ENCODE measurements at places on chromosomes 5 and 9.

- DNase-seq: no peak
These were observed 17.9 kb downstream of the ZNF462 start for GRCh38 chr9:106880863-106881262.

GRCh38 chr9:84677080-84677479, 7.6 kb downstream of the NTRK2 start:
- DNase-seq: no peak

DNA sequence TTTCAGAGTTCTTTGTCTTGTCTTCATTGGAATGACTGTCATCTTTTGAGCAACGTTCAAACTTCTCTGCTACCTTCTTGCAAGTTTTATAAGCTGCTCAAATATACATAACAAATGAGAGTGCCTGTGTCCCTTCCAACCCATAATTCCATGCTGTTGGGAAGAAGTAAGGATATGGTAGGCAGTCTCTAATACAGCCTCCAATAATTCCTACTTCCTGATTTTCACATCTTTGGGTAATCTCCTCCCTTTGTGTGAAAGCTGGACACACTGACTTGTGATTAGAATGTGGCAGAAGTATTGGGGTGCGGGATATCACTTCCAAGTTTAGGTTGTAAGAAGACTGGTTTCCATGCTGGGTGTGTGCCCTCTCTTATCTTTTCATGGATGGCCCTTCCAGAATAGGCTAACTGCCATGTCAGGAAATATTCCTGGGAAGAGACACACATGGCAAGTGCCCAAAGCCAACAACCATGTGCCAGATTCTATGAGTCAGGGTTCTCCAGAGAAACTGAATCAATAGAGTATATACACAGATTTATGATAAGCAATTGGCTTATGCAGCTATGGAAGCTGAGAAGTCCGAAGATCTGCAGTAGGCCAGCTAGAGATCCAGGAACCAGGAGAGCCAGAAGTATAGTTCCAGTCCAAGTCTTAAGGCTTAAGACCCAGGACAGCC, 531.3 kb downstream of the NTRK2 start:
- no peak for DNase-seq

DNA sequence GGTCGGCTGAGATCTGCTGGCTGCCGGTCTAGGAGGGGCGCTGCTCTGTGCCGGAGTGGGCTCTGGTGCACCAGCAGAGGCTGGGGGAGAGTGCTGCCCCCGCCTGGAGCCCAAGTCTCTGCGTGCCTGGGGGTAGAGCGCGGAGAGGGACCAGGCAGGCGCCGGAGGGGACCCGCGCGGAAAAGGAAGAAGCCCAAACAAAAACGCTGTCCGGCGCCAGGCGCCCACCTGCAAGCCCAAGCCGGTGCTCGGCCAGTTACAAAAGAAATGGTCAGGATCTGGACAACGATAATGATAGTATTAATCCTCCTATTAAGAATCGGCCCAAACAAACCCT, 571 bp upstream of the S1PR3 start:
- no peak for DNase-seq

DNA sequence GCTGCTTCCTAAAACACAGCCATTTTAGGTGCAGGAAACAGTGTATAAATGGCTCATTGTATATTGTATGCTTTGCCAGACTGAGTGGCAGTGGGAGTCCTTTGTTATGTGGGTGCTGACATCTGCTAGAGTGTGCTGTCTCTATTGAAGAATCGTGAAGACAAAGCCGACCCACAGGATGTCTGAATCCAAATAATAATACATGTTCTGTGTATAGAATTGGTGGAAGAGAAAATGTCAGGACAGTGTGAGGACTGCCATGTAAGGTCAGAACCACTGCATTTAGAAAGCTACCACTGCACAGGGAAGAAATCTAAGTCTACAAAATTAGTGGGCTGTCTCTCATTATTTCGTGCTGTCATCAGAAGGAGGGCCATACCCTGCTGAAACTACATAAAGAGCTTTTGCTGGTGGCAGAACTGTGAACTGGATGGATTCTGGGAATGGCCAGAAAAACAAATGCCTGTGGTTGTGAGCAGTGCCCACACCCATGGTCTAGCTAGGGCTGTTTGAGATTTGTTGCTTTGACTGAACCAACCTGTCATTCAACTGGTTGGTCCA, 2.5 kb downstream of the IL7R start:
- no peak for DNase-seq

DNA sequence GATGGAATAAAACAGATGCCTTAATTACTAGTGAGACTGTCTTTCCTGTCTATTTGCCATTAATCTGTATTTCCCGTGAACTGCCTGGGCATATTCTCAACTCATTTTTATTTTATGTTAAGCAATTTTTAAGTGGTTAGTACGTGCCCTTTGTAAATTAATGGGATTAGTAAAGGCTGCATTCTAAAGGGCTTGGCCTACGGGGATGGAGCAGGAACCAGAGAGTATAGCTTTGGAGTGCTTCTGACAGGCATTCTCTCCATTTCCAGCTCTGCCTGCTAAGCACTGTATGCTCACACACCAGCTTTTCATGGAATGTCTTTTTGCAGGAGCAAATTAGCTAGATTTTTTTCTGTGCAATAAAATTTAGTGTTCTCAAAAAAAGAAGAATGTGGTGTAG, 241.2 kb downstream of the MCTP1 start:
- no peak for DNase-seq

DNA sequence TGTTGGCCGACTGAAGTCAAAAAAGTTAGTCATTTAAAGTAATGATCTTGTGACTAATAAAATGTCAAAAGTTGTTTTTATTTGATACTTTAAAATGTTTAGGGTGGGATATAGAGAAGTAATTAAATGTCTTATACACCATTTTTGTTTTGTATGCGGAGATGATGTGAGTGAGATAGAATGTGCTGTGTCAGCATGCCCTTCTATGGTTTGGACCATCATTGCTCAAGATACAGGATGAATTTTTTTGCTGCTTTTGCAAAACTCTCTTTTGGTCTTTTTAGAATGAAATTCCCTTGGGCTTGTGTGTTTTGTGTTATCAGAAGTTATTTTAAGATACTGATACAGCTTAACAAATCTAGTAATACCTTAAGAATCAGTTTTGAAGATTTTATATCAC, 12.5 kb downstream of the SRFBP1 start:
- no peak for DNase-seq

- DNase-seq: no peak
These were observed 62.3 kb upstream of the CDK5RAP2 start for GRCh38 chr9:120642129-120642770.

DNA sequence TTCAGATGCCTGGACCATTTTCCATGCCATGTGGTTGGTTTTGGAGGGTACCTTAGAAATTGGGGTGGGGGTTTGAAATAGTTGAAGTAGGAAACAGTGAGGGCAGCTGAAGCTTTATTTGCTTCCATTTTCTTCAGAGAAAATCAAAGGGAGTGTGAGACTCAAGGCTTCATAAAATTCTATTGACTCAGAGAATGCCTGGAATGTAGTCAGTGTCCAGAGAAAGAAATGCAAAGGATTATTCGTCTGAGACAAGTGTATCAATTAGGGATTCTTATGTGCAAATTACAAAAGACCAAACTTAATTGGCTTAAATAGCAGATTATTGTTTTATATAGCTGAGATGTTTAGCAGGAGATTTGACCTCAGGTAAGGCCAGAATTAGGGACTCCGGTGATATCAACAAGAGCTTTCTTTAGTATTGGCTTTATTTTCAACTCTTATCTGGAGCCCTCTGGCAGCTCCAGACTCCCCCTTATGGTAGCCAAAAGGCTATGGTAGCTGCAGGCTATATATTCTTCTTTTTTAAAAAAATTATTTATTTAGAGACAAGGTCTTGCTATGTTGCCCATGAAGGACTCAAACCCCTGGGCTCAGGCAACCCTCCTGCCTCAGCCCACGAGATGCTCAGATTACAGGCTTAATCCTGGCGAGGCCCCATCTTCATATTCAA, 38.9 kb downstream of the PTTG1 start:
- no peak for DNase-seq

- DNase-seq: no peak
These were observed 75.6 kb downstream of the TLR4 start for GRCh38 chr9:117779760-117780159.

- DNase-seq: no peak
These were observed 23.7 kb upstream of the LOX start for GRCh38 chr5:122101636-122102285.

- DNase-seq: no peak
These were observed 47.3 kb downstream of the SH3TC2 start for GRCh38 chr5:149015561-149015960.

DNA sequence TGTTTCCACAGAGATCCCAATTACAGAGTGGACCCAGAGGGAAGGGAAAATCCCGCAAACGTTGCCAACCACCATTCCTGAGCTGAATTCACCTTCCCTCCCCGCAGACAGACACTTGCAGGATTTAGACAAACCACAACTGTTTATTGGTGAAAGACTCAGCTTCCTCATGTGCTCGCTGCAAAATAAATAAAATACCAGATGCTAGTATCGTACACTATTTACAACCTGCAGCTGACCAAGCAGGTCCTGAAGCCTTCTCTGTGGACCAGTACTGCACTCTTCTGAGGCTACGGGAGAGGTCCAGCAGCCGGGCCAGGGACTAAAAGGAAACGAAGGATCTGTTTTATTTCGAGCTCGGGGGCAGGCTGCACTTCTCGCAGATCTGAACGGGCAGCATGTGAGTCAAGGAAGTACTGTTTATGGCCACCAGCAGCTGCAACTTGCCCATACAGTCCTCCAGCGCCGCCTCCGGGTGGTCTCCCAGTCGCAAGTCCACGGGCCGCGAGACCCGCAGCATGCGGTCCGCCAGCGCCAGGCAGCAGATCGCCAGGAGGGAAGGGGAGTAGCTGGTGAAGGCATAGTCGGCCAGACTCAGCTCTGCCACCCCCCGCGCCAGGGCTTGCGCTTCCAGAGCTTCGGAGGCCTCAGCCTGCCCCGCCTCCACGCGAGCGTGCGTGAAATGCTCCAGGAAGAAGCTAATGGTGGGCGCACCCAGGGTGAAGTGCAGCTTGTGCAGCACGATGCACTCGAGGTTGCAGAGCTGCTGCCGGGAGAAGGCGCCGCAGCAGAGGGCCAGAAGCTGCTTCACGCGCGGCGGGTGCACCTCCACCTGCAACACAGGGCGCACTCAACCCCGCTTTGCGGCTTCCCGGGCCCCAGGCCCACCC, 2.1 kb downstream of the CCNO start:
- DNase-seq: peak; percentile 20

- DNase-seq: no peak
These were observed 61.8 kb downstream of the SLC36A1 start for GRCh38 chr5:151509231-151509630.

DNA sequence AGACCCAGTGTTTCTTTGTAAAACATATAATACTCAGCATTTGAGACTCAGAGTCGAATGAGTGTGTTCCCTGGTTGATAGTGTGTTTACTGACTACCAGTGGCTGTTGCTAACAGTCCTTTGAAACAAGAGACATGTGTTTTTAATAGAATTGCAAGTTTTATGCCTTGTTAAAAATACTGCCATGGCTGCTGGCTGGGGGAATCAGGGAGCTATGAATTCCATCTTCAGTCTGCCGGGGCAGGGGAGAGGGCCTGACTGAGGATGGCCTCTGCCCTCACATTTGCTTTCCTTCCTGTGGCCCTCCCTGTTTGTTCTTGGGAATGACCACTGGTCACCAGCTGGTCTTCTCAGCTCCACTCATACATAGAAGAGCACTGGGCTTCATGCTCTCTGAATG, 63.8 kb downstream of the PDZD2 start:
- no peak for DNase-seq

GRCh38 chr9:127921557-127922120, 4.8 kb upstream of the ST6GALNAC4 start:
- peak; percentile 44 for DNase-seq

DNA sequence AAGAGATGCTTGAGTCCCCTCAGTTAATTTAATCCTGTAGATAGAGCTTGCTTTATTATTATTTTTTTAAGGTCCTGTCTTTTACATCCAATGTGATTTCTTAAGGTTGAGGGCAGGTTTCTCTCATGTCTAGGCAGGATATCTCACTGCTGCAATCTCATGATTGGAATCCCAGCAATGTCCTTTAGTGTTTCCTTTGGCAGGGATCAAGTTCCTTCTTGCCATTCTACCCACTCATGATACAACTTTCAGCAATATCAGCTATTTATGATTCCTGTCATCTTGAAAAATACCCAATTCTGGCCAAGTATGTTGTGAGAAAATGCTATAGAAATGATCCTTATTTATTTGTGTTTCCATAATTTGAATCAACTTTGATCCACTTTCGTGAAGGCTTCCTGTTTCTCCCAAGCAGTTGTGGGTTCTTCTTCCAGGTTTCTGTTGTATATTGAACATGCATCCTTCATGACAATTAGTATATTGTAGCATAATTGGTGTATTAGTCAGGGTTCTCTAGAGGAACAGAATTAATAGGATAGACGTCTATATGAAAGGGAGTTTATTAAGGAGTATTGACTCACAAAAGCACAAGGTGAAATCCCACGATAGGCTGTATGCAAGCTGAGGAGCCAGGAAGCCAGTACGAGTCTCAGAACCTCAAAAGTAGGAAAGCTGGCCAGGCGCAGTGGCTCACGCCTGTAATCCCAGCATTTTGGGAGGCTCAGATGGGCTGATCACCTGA, 18.4 kb upstream of the VPS13A start:
- DNase-seq: no peak

DNA sequence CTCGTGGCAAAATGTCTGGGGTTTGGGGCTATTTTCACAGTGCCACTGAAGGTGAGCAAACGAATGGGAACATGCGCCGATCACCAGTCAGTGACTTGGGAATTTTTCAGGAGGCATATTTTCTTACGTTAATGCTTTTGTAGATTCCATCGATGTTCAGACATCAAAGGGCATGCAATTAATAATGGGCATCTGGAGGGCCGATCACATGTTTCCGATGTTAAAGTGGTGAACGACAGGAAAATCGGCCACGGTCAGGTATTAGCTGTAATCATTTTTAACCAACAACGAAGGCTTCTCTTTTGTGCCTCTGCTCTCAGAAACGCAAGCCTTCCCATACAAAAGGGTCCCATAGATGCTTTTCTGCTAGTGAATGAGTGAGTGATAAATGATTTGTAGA, 155.0 kb upstream of the PITX1 start:
- no peak for DNase-seq

DNA sequence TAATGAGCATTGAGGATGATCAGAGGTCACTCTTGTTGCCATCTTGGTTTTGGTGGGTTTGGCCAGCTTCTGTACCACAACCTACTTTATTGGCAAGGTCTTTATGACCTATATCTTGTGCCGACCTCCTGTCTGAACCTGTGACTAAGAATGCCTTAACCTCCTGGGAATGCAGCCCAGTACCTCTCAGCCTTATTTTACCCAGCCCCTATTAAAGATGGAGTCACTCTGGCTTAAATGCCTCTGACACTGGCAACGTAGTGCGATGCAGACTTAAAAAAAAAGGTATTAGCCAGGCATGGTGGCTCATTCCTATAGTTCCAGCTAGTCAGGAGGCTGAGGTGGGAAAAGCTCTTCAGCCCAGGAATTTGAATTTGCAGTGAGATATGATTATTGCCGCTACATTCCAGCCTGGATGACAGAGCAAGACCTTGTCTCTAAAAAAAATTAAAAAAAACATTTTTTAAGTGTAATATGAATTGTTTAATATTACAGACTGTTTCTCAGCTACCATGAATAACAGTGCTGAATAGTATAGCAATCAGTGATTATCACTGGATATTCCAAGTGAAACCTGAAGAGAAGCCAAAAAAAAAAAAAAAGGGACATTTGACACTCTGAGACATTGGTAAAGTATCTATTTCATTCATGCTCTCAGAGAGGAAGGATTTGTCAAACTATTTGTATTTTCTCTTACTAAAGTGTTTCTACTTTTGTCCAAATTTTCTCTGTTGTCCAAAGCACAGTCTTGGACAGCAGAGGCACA, 18.3 kb upstream of the STOM start:
- no peak for DNase-seq

GRCh38 chr5:166178411-166179080, 2112.9 kb upstream of the WWC1 start:
- no peak for DNase-seq

Data from activated gamma-delta T cell (primary cell).